ENCODE measurements at places on chromosomes 1 and 21.

DNA sequence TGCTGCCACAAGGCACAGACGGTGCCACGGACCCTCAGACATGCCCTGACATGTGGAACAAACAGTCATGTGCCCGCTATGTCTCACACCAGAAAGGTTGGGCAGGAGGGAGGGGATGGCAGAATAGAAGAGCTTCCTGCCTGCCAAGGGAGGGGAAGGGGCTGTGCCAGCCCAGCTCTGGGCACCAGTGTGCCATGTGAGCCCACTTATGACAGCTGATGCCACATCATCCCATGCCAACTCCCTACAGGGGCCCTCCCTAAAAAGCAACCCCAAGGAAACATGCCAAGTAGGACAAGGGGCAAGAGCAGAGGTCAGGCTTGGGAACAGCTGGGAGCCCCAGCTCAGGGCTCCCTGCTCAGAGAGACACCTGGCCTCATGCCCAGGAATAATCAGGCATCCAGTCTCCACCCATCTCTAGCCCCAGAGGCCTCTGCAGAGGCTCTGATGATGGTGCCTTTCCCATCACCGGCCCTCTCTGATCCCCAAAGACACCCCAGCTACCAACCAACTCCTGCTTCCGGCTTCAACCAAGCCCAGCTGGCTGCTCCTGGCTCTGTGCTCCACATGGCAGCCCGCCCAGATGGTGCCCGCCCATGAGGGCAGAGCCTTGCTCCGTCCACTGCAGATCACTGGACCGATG, 10.3 kb downstream of the ADGRB2 start:
- DNase-seq = peak; percentile 73

DNA sequence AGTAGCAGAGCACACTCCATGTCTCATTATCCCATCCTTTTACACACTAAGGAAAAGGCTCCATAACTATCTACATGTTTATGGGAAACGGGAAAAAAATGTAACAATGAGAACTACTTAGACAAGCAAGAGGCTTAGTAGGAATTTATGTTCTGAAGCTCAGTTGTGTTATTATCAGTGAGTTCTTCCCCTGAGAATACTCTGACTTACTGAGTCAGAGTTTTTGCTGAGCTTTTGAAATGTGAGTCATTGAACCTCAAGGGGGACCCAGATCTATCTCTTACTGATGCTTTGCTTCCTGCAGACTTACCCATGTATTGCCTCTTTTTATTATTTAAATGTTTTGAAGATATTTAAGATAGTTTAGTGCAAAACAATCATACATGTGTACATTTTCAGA, 20.1 kb downstream of the CFHR5 start:
- no peak for DNase-seq

- no peak for DNase-seq
These were observed 3.9 kb downstream of the TMEM63A start for GRCh38 chr1:225878282-225878681.

- DNase-seq = no peak
These were observed 67.6 kb downstream of the MAB21L3 start for GRCh38 chr1:116178837-116179236.

DNA sequence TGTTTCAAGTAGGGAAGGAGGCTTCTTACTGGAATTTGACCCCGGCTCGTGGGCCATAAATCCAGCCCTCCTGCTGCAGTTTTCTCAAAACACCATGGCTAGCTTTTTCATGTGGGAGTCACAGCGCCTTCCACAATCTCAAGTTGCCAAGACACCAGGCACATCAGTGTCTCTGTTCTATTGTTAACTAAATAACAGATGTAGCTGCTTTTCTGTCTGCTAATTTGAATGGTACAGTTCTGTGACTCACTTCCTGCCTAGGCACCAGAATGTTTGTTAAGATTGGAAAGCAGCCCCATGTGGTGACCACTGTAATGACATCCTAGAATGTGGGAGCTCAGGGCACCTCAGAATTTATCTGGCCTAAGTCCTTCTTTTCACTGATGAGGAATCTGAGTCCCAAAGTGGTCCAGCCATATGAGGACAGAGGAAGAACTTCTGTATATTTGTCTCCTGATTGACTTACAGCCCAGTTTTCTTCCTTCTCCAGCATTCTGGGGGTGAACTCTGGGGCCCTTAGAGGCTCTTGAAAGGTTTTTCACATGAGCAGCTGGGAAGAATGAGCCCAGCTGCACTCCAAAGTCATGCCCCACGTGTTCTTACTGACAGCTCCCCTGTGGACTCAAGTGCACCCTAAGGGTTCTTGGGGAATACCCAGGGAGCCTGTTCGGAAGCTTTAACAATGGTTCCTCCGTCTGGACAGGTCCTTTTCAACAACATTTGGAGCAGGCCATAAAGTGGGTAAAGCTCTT, 27.5 kb downstream of the TRIM45 start:
- DNase-seq = no peak

DNA sequence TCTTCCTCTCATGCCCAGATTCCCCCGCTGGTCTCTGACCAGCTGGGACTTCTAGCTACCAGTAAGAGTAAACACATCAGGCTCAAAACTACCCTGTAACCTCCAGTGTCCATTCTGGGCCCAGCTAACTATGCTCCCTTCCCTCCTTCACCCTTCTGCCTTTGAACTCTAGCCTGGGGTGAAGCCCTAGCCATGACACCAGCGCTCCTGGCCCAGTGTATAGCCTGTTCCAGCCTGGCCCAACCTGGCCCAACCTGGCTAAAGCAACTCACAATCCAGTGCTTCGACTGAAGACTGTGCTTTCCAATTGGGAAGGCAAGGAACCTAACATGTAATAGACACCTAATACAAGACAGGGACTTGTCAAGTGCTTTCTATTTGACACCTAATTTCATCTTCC, 27.6 kb downstream of the CSMD2 start:
- DNase-seq = no peak

DNA sequence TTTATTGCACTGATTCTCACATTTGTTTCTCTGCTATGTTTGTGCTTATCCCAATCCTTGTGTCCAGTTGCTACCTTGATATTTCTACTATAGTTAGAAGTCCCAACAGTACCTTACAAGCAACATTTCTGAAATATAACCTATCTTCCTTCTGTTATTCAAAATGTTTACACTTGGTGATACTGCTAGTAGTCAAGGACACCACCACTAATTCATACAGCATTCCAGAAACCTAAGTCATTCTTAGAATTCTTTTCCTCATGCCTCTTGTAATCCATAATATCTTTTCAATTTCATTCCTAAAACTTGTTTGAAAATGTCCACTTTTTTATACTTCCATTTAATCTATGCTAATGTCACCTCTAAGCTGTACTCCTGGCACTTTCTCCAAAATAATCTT, 2132.1 kb downstream of the NCAM2 start:
- DNase-seq = no peak

DNA sequence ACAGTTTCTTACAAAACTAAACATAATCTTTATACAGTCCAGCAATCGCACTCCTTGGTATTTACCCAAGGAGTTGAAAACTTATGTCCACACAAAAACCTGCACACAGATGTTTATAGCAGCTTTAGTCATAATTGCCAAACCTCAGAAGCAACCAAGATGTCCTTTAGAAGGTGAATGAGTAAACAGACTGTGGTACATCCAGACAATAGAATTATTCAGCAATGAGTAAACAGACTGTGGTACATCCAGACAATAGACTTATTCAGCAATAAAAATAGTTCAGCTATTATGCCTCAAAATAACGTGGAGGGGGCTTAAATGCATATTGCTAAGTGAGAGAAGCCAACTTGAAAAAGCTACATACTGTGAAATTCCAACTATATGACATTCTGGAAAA, 87.0 kb upstream of the GALNT2 start:
- no peak for DNase-seq

DNA sequence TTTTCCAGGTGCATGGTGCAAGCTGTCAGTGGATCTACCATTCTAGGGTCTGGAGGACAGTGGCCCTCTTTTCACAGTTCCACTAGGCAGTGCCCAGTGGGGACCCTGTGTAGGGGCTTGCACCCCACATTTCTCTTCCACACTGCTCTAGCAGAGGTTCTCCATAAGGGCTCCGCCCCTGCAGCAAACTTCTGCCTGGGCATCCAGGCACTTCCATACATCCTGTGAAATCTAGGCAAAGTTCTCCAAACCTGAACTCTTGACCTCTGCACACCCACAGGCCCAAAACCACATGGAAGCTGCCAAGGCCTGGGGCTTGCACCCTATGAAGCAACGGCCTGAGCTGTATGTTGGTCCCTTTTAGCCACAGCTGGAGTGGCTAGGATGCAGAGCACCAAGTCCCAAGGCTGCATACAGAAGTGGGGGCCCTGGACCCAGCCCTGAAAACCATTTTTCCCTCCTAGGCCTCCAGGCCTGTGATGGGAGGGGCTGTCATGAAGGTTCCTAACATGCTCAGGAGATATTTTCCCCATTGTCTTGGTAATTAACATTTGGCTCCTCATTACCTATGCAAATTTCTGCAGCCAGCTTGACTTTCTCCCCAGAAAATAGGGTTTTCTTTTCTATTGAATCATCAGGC, 46.1 kb downstream of the SERBP1 start:
- DNase-seq = no peak

DNA sequence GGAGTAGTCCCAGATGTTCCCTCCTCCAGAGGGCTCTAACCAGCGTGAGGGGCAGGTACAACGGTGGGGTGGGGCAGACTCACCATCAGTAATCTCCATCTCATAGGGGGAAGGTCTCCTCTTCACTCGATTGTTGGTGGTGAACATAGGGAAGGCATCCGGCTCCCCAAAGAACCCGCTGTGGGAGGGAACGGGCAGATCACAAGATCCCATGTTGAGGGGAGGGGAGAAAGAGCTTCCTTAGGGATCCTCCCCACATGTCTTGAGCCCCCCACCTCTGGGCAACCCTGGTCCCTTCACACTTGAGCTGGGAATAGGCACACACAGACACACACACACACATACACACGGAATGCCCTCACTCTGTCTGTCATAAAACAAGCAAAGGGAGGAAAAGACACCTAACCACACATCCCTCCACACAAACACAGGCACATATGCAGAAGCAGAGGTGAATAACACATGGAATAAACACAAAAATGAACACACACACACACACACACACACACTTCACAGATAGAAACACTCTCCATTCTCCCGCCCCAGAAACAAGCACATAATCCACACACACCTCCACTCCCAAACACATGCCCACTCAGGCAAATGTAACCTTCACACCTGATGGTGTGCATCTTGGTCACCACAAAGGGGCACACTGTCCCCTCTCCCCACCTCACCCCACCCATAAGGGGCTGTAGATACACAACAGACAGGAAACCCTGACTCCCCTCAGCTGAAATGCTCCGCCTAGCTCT, 7.9 kb downstream of the TAL1 start:
- DNase-seq = no peak

DNA sequence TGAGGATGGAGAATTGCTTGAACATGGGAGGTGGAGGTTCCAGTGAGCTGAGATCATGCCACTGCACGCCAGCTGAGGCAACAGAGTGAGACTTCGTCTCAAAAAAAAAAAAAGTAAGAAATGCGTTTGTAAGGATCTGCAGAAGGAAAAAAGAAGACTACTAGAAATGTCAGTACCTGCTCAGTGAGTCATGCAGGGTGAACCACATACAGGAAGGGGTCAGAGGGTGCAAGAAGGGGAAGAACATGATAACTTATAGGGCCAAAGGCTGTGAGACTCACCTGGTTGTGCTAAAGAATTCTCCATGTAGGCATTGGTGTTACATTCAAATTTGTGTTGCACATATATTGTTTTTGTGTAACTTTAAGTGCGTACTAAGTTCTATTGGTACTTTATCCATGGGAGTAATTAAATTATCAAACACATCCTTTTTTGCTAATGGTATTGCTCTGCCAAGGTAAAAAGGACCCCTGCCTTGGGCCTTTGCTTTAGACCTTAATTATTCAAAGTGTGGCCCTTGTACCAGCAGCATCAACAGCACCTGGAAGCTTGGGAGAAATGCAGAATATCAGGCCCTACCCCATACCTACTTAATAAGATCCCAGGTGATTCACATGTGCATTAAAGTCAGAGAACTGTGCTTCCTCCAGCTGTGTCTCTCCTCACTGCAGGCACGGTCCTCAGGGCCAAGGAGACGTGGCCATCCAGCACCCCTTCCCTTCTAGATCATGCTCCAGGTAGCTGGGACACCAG, 96.4 kb upstream of the PPP2R5A start:
- no peak for DNase-seq

DNA sequence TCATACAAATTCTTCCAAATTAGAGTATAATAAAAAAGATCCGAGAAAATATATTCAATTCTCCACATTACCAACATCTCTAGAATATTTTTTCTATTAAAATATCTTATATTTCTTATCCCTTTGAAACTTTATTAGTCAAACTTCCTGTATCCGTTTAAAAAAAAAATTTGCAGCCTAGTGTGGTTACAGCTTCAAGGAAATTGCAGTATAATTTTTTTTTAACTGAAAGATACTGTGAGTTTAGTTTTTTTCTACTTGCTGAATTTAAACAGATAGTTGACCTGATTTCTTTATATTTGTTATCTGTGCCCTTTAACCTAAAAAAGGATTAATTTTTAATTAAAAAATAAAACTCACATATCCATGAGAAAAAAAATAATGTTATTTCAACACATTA, 1.5 kb downstream of the RGS18 start:
- DNase-seq = no peak

DNA sequence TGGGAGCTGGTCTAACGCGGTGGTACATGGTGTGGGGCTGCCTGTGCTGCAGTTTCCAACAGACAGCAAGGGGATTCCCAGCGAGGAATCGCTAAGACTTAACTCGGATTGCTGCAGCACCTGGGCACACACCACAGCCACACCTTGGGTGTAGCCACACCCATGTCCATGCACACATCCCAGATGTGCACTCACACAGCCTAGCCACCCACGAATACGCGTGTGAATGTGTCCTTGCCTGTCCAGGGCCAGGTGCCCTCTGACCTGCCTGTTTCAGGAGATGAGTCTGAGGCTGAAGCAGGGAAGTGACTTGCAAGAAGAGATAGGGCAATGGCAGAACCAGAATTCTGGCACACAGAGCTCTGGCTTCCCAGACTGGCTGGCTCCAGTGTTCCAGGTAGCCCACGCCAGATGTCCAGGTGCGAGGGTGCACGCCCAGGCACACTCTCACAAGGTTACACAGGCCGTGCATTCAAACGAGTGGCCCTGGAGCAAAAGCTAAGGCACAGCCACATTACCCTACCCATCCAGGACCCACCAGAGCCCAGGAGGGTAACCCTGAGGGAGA, 272.7 kb downstream of the TRABD2B start:
- DNase-seq = no peak

- no peak for DNase-seq
These were observed 648 bp upstream of the RGS7 start for GRCh38 chr1:241357366-241358340.

- DNase-seq = no peak
These were observed 326.7 kb upstream of the CAMK1G start for GRCh38 chr1:209256766-209257350.

GRCh38 chr1:60890664-60891063, 191.7 kb upstream of the NFIA start:
- no peak for DNase-seq

DNA sequence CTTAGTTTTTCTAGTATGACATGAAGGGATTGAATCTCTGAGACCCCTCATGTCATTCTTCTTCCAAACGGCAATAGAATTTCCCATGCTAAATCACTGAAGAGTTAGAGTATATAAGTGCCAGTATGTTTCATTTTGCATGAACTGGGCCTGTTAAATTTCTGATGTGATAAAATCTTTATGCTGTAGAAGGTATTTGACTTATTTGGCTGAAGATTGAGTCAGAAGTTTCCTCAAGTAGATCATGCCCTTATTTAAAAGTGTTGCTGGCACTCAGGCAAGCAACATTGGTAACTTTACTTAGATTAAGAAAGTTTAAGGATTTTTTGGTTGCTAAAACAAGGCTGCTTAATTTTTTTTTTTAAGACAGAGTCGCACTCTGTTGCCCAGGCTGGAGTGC, 13.3 kb downstream of the ATF6 start:
- no peak for DNase-seq

GRCh38 chr21:38944903-38945302, 139.2 kb downstream of the ETS2 start:
- no peak for DNase-seq

Data from left ventricle myocardium superior (tissue), 1 donor.